Astrocyte of the spinal cord (primary cell): ENCODE measurements at places on chromosomes 4 and X.

DNA sequence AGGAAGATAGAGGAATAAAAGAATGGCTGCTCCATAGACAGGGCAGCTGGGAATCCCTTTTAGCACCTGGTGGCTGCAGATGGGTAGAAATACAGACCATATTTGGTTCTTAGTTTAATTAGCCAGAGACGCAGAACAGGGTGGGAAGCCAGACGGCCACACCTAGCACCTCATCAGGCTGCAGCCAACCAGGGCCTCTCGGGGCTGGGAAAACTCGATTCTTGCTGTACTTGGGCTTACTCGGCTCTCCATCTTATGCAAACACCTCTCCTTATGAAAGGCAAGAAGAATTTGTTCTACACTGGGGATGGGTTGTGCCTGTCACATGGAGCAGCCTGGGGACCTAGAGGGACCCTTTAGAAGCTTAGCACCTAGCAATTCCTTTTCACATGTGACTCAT lies 19.7 kb downstream of the IRAK1 start:
- no peak for DNase-seq

DNA sequence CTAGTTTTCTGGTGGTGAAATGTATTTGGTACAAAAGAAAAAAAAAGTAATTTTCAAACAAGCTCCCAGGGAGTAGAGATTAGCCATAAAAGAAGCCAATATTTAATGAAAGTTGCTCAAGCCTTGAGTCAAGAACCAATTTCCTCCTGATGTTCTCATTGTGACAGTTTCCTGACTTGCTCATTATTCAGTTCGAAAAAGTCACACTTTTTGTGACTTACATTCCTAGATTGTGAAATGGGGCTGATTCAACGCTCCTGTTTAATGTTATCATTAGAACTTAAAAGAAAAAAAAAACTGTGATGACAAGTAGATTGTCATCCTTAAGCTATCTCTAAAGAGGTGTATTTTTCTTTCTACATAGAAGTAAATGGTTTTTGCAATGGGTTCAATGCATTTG lies 122.6 kb upstream of the BMPR1B start:
- no peak for DNase-seq

DNA sequence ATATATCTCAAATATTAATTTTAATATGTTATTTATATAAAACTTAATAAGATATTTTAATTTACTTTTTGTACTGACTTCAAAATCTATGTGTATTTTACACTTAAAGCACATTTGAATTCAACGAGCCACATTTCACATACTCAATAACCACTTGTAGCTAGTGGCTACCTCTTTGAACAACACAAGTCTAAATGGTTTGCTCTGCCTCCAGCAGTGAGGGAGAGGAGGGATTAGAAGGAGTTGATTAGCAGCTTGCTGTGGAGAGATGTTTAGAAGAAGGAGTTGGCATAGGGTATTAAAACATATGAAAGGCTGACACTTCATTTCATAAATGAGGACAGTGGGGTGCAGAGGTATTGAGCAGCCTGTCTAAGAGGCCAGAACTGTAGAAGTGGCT lies 124.0 kb downstream of the ARHGAP24 start:
- DNase-seq: no peak

GRCh38 chrX:124415115-124415800 lies 68.9 kb downstream of the SH2D1A start:
- DNase-seq: no peak

- peak; percentile 64 for DNase-seq
These were observed 41.1 kb downstream of the REELD1 start for GRCh38 chr4:146255463-146255862.
